ENCODE measurements at places on chromosomes 13 and 19.
A peak's percentile ranks its signal among the peaks of the same experiment; 100 is the strongest.

DNA sequence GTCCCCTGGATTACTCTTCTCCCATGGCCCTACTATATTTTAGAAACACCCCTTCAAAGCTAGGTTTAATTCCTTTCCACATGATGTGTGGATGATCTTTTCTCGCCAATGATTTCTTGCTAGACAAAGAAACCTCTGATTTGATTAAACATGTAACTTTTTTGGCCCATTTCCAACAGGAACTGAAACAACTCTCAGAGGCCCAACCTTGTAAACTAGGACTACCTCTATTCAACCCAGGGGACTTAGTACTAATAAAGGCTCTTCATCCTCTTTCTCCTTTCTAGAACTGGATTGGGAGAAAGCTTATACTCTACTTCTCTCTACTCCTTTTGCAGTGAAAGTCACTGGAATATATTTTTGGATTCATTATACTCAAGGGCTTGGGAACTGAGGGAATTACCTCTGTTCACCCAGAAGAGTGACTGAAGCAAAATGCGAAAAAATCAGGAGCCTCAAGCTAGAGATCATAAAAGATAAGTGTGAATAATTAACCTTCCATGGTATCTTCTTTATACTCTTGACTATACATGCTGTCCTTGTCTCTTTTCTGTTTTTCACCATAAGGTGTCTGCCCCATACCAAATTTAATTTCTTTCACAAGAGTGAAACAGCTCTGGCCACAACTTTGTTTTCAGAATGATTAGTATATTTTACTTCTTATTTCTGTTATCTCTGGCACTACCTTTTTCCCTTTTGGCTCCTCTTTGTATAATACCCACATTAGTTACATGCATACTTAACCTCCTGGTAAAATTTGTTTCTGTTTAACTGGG, 977.6 kb downstream of the SLITRK5 start:
- no peak for DNase-seq

DNA sequence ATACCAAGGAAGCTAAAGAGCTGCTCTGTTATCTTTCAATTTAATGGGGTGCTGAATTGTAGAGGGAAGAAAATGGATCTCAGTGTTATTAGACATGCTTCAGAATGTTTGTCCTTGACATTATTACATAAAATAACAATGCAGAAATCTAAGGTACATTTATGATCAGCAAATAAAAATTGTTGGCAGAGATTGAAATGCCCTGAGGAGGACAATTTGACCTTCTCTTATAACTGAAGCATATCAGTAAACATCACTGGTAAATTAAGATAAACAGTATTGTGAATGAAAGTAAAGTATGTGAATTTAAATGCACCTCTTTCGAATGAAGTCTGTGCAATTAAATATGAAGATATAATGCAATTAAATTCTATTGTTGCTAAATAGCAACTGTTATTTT, 1362.1 kb upstream of the ATXN8OS start:
- DNase-seq = peak; percentile 4

- no peak for DNase-seq
Observed at GRCh38 chr13:113597391-113598080, 13.0 kb downstream of the TFDP1 start.

DNA sequence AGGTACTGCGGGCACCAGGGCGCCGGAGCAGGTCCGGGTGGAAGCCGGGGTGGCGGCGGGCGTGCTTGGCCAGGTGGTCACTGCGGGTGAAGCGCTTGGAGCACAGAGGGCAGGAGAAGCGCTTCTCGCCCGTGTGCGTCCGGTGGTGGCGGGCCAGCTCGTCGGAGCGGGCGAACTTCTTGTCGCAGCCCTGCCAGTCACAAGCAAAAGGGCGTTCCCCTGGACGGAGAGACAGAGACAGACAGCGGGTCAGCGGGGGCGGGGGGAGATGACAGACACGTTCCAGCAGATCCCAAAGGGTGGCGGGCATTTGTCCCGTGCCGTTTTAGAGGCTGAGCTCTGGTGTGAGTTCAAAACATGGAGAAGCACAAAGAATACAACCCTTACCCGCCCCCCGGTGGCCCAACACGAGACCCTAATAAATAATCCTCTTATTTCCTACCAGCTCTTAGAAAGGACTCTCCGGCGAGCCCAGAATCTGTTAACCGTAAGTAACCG, 6.3 kb upstream of the REXO1 start:
- peak; percentile 81 for DNase-seq

GRCh38 chr19:53659292-53659691, 27.5 kb downstream of the DPRX start:
- peak; percentile 21 for DNase-seq

GRCh38 chr13:84290386-84290785, 408.1 kb upstream of the SLITRK1 start:
- no peak for DNase-seq

DNA sequence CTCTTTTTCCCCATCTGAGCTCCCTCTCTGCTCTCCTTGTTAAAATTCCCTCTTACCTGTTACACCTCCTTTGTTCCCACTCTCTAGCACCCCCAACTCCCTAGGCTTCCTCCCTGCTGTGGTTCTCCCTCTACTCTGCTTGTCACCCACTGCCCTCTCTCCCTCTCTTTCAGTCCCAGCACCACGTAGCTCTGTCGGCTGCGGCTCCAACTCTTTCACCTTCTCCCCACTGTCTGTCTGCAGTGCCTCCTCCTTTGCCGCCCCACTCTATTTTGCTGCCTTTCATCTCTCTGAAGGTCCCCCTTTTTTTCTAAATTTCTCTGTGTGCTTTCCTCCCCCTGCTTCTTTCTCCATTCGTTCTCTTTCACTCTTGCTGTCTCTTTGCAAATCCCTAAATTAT, 1.1 kb downstream of the ZNF836 start:
- no peak for DNase-seq

DNA sequence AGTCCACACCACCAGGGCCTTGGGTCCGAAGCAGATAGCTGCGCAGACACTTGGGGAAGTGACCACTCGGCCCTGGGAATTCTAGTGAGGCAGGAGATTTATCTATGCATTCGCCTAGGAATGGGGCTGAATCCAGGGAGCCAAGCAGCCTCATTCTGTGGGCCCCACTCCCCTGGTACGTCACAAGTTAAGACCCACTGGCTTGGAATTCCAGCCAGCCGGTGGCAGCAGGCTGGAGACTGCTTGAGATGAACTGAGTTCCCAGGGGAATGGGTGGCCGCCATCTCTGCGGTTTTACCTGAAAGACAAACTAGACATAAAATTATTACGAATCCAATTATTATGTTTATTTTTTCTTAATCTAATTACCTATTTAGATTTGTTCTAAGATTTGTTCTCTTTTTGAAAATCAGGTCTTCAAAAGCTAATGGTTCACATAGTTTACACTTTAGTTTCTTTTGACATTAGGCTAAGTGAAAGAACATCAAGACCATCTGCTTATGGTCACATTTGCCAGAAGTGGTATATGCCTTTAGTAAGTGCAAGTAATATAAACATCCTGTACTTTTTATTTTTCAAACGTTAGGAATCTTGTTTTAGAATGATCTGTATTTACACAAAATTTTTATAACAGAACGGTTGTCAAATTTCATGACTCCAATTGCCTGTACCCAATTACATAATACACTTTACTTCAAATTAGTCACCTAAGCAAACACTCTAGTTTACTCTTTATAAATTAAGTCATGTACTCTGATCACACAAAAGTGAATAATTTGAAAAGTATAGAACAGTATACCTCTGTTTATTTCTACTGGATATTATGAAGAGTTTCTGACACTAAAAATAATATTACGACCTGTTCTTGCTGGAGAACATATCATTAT, 74.4 kb downstream of the SLITRK6 start:
- no peak for DNase-seq

DNA sequence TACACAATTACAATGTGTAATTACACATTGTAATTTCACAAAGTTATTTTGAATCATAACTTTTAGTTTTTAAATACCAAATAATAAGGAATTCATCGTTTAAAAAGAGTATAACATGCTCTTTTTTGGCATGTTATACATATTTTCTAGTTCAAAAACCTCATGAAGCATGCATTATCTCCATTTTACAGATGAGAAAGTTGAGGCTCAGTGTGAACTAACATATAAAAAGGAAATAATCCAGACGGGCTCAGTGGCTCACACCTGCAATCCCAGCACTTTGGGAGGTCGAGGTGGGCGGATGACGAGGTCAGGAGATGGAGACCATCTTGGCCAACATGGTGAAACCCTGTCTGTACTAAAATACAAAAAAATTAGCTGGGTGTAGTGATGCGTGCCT, 107.9 kb downstream of the PCDH9 start:
- DNase-seq = no peak

DNA sequence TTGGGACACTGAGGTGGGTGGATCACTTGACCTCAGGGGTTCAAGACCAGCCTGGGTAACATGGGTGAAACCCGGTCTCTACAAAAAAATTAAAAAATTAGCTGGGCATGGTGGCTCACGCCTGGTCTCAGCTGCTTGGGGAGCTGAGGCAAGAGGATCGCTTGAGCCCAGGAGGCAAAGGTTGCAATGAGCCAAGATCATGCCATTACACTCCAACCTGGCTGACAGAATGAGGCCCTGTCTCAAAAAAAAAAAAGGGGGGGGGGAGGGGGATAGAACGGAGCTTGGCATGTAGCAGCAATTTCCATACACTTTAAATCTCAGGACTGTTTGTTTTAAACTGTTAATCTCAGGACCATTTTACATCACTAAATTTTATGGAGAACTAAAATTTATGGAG, 2.2 kb downstream of the ACP7 start:
- no peak for DNase-seq

- no peak for DNase-seq
Observed at GRCh38 chr19:35628264-35628564, 622 bp upstream of the RBM42 start.

DNA sequence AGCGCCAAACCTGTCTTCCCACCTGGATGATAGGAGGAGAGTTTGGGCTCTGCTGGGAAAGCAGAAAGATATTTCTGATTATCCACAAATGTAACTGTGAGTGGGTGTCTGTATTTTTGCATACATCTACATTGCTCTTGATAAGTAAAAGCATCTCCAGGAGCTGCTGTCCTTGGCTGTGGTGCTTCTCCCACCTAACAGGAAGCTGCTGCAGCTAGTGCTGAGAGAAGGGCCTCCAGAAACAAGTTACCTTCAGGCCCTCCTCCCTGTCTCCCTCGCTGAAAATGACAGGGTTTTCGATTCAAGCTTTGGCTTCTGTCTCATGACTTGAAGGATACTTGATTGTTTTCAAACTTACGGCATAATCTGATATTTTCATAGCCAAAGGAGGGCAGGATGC, 90.1 kb downstream of the FOXO1 start:
- DNase-seq = no peak

GRCh38 chr13:80237646-80238045, 103.3 kb downstream of the SPRY2 start:
- DNase-seq = no peak

GRCh38 chr19:39236527-39236926, 8.3 kb downstream of the IFNL3 start:
- no peak for DNase-seq

DNA sequence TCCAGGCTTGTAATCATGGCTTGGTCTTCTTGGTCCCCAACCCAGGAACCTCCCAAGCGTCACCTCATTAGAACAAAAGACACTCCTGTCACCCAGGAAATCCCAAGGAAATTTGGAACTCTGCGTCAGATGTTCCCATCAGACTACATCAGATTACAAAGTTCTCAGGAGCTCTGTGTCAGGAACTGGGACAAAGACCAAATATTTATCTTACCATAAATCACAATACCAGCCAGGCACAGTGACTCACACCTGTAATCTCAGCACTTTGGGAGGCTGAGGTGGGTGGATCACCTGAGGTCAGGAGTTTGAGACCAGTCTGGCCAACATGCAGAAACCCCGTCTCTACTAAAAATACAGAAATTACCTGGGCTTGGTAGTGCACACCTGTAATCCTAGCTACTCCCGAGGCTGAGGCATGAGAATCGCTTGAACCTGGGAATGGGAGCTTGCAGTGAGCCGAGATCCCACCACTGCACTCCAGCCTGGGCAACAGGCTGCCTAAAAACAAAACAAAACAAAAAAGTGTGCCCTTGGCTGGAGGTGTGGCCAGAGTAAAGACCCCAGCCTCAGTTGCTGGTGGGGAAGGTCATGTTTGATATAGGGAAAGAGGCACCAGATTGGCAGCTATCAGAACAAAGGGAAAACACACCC, 16.7 kb upstream of the CCDC124 start:
- DNase-seq = no peak

- DNase-seq = no peak
Observed at GRCh38 chr13:41919741-41920487, 41.0 kb downstream of the VWA8 start.

GRCh38 chr13:51804295-51805172, 571 bp upstream of the DHRS12 start:
- no peak for DNase-seq

DNA sequence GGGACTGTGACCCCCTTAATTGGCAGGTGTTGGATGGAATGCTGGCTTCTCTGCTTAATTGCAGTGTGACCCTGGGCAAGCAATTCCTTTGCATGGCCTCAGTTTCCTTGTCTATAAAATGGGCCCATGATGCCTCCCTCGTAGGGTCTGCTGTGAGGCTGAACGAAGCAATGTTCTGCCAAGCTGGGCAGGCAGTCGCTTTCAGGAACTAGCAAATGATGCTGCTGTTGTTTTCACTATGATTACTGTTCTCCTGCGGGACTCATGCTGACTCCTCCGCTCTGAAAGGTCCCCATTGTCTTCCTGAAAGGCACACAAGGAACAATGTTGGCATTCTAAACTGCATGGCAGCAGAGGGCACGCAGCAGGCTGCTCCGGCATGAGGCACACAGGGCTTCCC, 6.8 kb downstream of the BICRA start:
- DNase-seq = no peak

GRCh38 chr13:44231786-44232516, 141.7 kb upstream of the SERP2 start:
- DNase-seq = peak; percentile 54

- no peak for DNase-seq
Observed at GRCh38 chr19:45082170-45082569, 3.1 kb downstream of the GEMIN7 start.

- DNase-seq = no peak
Observed at GRCh38 chr19:12785431-12786031, 5.8 kb upstream of the JUNB start.

DNA sequence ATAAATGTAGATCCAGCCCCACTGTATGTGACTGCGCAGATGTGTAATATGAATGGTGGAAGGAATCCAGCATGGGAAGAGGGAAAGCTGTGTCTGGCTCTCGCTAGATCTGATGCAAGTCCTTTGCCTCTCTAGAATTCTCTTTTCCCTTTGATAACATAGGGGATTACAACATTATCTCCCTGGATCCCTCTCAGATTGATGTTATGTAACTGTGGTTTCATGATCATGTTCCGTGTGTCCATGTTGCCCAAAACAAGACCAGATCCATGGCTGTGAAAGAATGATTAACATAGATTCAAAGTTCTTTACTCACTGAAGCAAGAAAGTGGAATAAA, 184.0 kb upstream of the UBL3 start:
- DNase-seq = no peak

- peak; percentile 30 for DNase-seq
Observed at GRCh38 chr13:94435604-94436226, 43.8 kb downstream of the DCT start.

DNA sequence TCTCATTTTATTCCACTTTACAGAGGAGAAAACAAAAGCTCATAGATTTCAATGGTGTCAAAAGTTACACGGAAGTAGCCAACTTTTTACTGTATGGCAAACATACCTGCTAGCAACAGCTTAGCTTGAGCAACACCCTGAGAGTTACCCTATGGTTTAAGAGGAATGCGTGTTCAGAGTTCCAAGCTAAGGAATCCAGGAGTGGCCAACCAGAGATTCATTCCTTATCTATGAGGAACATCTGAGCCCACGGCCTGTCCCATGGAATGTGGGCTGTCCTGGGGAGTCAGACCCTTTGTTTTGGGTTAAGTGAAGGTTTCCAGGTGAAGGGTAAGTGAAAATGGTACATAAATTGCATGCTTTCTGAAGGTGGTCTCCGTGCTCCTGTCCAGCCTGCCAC, 67.5 kb downstream of the STARD13 start:
- peak; percentile 33 for DNase-seq
